HCT116 (cell line): ENCODE measurements at places on chromosomes 11 and 22.

DNA sequence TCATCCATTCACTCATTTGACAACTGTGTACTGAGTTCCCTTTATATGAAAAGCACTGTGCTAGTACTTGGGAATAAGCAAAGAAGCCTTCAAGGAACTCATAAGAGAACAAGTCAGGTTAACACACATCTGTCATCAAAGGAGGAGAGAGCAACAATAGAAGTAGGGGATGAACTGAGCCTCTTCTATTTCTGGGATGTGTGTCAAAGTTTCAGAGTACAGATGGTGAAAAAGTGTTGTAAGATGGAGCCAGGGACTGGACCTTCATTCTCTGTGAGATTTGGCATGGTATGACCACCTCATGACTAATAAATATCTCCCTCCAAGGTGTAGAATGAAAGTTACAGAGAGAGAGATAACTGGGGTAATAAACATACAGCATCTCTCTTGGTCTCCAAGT, 349.8 kb upstream of the PLET1 start:
- DNase-seq, result no peak

- DNase-seq, result no peak
Measured at GRCh38 chr11:57646799-57647303, 2.9 kb downstream of the YPEL4 start.

GRCh38 chr11:101912823-101913284, 2.0 kb upstream of the CEP126 start:
- DNase-seq, result no peak

DNA sequence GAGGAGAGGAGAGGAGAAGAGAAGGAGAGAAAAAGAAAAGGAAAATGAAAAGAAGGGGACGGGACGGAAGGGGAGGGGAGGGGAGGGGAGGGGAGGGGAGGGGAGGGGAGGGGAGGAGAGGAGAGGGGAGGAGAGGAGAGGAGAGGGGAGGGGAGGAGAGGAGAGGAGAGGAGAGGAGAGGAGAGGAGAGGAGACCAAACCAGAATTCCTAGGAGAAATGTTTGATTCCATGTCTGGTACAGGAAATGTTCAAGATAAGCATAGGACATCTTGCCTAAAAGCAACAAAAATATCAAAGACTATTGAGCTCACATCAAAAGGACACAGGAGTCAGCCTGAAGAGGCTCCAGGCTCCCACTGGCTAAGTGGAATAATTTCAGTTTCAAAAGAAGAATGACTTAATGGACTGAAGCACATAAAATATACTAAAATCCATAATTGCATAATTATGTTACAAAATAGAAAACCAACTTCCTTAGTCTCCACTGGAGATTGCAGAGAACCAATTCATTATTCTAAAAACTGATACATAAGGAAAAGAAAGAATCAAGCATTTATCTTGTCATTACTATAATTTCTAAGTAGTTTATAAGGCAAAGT, 101.1 kb upstream of the APOA1 start:
- no peak for DNase-seq

- DNase-seq, result no peak
Measured at GRCh38 chr11:101336858-101337257, 207.2 kb upstream of the PGR start.
